Activated CD4-positive, CD25-positive, alpha-beta regulatory T cell treated with anti-CD3 and anti-CD28 coated beads, Interleukin-2, amount 50 U/mL, for 16 hours (primary cell): ENCODE measurements at places on chromosomes 5 and 9.

- no peak for DNase-seq
These were observed 385.9 kb upstream of the CHD1 start for GRCh38 chr5:99314721-99315120.

DNA sequence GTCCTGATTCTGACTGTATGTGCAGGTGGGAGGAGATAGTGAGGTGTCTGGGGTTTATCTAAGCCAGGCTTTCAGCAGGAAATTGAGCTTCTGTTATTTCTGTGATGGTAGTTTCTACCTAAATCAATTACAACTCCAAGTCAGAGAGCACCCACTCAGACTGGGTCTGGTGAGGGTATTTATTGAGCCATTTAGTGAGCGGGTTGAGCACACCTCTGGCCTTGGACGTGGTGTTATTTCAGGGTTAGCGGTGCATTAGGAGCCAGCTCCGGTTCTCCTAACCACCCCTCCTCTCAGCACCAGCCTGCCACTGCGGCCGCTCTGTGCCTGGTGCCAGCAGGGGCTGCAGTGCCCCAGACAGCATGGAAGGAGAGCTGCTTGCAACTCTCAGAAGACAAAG is 238.9 kb downstream of the CACNA1B start:
- DNase-seq, result no peak

DNA sequence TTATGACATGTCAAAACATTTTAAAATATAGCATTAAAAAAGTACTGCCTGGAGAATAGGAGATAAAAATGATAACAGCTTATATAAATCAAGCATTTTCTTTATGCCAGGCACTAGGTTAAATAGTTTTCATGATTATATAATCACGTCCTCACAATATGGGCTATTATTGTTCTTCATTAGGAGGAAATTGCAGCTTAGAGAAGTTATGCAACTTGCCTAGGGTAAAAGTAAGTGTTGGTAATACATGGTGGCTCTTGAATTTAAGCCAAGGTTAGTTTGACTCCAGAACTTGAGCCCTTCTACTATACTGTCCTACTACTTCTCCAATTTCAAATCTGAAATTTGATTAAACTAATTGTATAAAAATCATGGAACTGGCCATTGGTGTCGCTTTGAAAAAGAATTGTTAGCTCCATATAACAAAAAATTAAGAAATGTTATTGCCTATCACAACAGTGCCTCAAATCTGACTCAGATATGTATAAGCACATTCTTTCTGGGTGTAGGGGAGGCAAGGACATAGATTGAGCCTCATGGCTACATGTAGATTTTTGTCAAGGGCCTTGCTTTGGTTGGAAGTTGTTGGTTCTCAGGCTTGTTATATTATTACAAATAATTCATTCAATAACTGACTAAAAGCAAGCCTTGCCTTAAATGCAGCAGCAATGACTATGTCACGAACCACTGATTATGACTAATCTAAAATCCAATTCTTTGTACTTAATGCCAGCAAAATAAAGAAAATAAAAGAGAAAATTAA is 223.5 kb upstream of the DAB2 start:
- no peak for DNase-seq

- no peak for DNase-seq
These were observed 310.8 kb downstream of the DRD1 start for GRCh38 chr5:175133185-175133584.

DNA sequence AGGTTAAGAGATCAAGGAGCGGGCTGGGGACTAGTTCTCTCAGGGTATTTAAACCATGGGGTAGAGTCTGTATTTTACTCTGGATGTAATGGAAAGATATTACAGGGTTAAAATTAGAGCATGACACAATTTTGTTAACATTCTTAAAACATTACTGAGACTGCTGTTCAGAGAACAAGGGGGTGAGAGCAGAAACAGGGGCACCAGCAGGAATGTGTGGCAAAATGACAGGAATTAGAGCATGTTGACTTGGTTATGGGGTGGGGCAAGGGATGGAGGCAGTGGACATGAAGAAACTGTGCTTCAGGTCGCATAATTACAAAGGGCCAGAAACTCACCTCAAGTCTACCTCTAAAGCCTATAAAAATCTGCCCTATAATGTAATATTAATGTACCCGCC is 75.0 kb downstream of the TMEM232 start:
- no peak for DNase-seq

GRCh38 chr9:2936221-2936620 is 92.3 kb upstream of the PUM3 start:
- DNase-seq, result no peak

DNA sequence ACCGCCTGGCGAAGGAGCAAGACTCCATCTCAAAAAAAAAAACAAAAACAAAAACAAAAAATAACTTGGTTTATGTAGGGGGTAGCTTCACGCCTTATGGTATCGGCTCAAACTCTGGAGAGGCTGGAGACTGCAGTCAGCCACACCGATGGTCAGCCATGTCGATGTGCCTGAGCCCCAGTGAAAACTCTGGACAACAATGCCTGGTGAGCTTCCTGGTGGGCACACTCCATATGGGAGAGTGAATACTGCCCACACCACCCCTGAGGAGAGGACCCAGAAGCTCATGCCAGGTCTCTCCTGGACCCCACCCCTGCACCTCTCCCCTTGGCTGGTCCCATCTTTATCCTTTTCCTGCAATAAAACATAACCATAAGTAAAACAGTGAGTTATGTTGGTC is 19.6 kb downstream of the IPPK start:
- DNase-seq, result no peak

GRCh38 chr9:114869845-114870244 is 60.5 kb downstream of the TNFSF8 start:
- DNase-seq, result no peak

DNA sequence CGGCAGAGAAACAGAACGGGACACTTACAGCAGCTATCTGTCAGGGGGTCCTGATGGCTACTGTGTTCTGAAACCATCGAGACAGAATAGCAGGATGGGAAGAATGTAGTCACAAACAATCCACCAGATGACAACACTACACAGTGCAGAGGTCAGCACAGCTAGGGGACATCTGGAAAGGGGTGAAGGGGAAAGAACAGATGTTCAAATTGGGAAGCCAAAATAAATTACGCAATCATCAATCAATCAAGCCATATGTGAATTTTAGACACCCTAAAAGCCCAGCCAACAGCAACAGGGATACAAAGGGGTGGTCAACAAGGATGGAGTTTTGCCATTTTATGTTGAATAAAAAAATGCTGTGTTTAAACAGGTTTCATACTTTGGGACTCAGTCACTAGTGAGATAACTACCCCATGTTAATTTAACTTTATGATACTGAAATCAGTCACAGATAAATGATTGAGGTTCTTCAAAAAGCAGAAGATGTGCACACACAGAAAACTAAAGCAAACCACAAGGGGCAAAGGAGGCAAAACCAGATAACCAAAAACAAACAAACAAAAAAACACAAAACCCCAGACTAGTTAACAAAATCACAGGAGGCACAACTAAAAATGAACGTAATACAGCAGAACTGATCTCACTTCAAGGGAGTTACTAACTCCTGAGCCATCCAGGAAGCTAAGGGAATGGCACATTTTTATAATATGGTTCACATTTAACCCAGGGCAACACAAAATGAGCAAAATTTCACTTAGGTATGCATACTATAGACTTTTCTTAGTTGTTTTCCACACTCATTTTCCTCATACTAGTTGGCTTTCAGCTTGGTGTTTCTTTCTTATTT is 65.9 kb downstream of the HABP4 start:
- no peak for DNase-seq

- DNase-seq, result no peak
These were observed 55.7 kb downstream of the NXNL2 start for GRCh38 chr9:88590558-88591146.

- DNase-seq, result no peak
These were observed 302.9 kb upstream of the PAPPA start for GRCh38 chr9:115850548-115851304.

DNA sequence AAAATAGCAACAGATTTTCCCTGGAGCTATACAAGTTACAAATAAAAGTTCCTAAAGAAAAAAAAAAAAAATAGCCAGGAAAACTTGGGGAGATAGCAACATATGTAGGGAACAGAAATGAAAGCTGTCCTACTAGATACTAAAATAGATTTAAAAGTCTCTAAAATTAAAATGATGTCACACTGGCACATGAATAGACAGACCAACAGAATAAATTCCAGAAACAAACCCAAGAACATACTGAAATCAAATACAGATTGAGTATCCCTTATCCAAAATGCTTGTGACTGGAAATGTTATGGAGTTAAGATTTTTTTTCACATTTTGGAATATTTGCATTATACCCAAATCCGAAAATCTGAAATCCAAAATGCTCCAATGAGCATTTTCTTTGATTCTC is 23.8 kb downstream of the GOLPH3 start:
- DNase-seq, result no peak

DNA sequence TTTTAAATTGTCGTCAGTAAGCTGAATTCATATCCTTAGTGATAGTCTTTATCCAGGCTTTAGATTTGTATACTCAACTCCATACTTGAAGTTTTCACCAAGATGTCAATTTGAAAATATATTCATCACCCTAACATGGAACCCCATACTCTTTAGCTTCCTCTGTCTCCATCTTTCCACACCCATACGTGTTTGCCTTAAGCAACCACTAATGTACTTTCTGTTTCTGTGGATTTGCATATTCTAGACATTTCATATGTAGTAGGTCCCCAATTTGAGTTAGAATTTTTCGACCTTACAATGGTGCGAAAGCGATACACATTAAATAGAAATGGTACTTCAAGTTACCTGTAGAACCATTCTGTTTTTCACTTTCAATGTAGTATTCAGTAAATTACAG is 65.2 kb downstream of the NSD1 start:
- no peak for DNase-seq

DNA sequence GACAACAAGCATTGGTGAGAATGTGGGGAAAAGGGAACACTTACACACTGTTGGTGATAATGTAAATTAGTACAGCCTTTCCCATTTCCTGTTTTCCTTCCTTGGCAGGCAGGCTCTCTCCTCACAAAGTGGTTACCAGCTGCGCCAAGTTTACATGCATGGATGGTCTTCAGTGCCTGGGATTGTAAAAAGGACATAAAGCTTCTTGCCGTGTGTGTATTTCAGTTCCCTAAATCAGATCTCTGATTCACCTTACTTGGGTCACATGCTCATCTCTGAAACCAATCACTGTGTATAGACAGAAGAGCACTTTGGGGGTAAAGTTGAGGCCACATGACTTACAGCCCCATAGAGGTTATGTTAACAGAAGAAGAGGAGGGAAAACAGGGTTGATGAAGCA is 92.8 kb downstream of the CAVIN4 start:
- no peak for DNase-seq

DNA sequence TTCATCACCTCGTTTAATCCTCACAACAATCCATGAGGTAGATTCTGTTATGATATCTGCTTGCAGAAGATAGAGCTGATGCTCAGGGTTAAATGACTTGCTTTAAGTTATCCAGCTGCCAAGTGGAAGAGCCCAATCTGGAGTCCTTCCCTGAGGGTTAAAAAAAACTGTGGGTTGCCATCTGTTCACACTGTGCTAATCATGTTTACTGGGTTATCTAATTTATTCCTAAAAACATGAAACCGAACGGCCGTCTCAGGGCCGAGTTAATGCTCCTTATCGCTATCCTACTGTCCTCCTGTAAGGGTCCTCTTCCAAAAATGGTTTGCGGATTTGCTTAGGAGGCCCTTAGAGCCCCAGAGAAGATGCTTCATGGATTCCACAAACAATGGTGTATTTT is 153.3 kb downstream of the YIPF5 start:
- no peak for DNase-seq

- no peak for DNase-seq
These were observed 181.4 kb upstream of the SMIM23 start for GRCh38 chr5:171604195-171604594.

DNA sequence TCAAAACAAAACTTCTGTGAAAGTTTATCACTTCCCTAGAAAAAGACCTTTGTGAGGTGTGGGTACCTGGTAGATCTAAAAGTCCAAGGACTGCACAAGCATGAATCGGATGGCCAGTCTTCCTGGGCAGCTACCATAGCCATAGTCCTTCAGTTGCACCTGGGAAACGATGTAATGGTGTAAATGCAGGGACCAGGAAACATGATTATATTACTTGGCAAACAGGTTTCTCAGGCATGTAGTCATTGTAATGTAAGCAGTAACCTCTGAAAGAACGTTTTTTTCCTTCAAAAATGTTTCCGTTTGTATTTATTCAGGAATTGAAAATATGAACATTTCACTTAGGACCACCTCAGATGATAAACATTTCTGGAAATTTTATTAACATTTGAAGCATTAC is 433.4 kb downstream of the DTWD2 start:
- no peak for DNase-seq

- DNase-seq, result no peak
These were observed 16.0 kb downstream of the ANGPTL2 start for GRCh38 chr9:127106466-127106855.

GRCh38 chr5:151020304-151021110 is at the start of gene GPX3:
TSS of gene GPX3 (plus strand) at chr5:151020591. CDS start at chr5:151020655, 64 bp downstream.
- no peak for DNase-seq

DNA sequence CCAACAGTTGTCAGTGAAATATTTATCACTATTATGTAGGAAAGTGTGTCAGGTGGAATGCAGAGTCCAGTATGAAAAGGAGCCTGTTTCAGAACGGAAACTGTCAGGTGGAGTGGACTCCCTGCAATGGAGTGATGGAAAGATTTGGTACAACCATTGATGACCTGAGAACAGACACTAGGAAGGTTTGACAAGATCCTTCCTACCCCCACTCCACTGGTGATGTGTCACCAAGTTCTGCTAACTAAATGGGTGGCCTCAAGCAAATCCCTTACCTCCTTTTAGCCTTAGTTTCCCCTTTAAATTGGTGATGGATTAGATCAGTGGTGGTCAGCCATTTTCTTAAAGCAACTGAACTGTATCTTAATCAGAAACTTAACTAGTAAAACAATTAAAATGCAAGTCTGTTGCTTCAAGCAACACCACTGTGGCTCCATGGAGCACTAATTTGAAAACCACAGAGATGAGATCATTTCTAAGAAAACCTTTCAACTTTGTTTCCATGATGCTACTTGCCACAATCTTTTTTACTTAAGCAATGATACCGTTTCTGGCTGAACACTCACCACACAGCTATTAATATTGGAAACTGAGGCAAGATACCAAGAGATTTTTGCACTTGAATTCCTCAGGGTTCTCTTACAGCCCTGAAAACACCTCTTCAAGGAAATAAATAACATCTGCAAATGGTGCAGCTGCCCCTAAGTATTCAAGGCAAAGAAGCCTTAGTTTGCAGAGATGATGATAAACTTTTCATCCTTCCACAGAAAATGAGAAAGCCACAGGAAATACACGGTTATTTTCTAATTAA is 140.6 kb downstream of the ERCC6L2 start:
- no peak for DNase-seq

- DNase-seq, result no peak
These were observed 248.8 kb downstream of the TENT4A start for GRCh38 chr5:6961837-6962635.

- DNase-seq, result no peak
These were observed 187.6 kb upstream of the TNC start for GRCh38 chr9:115305543-115305942.
